Neural crest cell (in vitro differentiated cells): ENCODE measurements at places on chromosomes 4 and X.

DNA sequence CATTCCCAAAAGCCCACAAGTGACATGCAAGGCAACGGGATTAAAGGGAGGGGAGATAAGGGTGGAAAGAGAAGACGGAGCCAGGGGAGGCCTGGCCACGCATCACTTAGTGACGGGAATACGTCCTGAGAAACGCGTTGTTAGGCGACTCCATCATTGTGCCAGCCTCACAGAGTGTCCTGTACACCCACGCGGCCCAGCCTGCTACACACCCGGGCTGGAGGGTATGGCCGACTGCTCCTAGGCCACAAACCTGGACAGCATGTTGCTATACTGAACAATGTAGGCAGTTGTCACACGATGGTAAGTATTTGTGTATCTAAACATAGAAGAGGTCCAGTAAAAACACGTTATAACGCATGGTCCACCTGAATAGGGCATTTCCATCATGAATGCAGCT, 23.4 kb downstream of the NSG1 start:
- no peak for DNase-seq

DNA sequence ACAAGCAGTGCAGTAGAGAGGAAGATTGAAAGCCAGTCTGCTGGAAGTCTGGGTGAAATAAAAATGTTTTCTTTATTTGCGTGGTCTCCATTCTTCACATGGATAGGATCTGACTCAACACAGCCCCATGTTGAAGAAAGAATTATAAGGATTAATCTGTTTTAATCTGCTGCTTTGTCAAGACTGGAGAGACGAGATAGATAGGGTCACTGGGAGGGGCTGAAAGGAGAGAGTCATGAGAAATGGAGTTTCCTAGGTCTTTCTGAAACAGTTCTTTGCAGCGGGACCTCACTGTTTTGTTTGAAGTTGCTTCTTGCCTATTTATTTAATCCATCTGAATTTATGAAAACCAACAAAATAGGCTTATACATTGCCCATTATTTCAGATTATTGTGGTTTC, 32.4 kb upstream of the RHOH start:
- DNase-seq, result no peak

GRCh38 chr4:23881674-23882337, 8.0 kb downstream of the PPARGC1A start:
- DNase-seq, result no peak

- DNase-seq, result no peak
Measured at GRCh38 chr4:165369522-165369921, 9.3 kb upstream of the CPE start.

DNA sequence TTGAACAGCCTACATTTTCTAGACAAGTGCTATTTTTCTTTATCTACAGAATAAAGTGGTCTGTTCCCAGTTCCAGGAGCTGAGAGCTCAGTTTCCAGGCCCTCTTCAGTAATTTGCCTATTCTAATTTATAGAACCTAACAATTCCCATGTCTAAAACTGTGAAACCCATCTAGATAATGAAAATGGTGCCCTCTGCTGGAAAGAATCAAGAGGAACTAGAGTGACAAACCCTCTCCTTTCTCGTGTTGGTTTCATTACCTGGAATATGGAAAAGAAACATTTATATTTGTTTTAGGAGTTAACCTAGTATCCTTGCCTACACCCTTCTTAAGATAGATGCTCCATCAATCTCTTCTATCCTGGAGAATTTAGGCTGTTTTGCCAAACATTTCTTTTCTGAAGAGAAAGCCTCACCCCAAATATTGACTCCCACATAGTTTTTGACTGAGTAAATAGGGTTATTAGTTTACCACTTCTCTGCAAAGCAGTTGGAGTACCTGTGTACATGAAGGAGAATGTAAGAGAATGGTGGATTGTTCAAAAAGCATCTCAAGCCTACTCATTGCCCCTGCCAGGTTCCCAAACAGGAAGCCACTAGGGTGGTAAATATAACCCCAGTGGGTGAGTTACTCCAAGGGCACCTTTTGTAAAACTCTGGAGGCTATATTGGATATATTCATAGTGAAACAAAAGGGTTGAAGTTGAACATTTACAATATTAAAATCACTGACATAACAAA, 121.6 kb downstream of the RASL11B start:
- DNase-seq, result peak; percentile 12

DNA sequence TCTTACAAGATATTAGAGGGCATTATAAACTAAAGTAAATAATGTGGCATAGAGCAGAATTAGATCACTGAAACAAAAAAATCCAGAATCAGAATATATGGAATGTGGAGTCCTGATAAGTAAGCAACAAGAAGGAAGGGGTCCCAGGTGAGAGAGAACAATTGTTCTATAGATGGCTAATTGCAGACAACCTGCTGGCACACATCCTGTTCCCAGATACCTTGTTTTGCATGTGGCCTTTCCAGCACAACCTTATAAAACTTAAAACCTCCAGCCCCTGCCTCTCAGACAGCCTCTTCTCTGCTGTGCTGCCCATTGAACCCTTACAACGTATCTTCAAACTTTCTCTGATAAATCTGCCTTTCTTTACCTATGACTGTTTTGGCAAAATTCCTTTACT, 4.7 kb upstream of the ZNF674 start:
- DNase-seq, result no peak

DNA sequence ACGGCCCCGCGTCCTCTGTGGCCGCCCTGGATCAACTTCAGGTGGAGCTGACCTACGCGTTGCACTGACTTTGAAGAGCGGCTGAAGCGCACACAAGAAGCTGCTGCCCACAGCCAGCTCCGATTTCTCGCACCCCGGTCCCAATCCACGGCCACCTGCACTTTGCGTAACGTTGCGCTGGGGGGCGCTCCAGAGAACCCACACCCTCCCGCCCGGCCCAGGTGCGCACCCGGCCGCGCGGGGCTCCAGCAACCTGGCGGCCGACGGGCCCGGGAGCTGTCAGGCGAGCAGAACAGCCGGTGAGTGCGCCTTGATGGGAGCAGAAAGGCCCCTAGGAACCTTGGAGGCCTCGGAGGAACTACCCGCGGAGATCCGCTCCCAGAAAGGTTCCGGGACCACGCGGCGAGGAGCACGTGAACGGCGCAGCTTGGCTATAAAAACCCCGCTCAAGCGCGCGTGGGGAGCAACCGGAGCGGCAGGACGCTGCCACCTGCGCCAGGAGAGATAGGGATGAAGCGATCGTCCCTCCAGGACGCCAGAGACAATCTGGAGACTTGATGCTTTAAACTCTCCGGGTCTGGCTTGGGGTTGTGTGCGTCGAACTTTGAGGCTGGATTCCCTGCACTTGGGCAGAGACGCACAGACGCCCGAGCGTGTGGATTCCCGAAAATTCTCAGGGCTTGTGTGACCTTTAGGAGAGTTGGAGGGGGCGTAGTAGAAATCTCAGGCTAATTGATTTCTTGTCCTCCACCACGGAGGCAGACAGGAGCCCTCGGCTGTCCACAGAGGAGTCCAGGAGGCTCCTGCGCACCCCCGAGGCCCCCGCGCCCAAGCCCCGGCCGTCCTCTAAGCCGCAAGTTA, 591 bp upstream of the NWD2 start:
- peak; percentile 14 for DNase-seq

- no peak for DNase-seq
Measured at GRCh38 chrX:69110116-69110530, 55.1 kb downstream of the PJA1 start.
